ENCODE measurements at places on chromosomes 7 and 10.
A peak's percentile ranks its signal among the peaks of the same experiment; 100 is the strongest.

DNA sequence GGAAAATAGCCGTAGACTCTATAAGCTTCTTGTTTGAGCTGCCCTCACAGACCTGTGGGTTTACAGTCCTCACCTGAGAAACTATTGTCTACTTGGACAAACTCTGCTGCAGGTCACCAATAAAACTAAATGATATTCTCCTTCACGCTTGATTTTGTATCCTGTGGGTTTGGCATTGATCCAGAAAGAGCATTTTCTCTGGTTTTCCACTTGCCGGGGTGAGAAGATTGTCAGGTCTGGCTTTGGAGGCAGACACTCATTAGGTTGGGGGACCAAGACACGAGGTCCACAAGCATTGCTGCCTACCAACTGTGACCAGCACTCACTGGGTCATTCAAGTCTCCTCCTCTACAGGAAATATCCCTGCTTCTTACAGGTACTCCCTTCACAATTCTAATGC, 68.5 kb downstream of the CDC14C start:
- DNase-seq: no peak

DNA sequence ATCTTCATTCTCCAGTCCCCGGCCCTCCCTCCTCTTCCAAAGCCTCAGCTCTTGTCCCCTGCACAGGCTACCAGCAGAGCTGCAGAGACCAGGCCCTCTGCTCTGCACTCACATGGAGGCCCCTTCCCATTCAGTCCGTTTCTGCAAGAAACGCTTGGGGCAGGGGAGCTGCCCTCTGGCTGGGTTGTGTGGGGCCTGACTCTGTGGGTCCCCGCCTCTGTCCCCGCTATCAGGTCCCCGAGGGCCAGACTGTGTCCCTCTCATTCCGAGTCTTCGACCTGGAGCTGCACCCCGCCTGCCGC, 1.5 kb downstream of the PCOLCE start:
- no peak for DNase-seq

GRCh38 chr7:45001138-45001694, 1.2 kb downstream of the CCM2 start:
- DNase-seq: peak; percentile 45

GRCh38 chr10:63382066-63382465, 83.7 kb downstream of the JMJD1C start:
- no peak for DNase-seq

- DNase-seq: no peak
Measured at GRCh38 chr10:17265468-17265867, 37.4 kb downstream of the VIM start.

DNA sequence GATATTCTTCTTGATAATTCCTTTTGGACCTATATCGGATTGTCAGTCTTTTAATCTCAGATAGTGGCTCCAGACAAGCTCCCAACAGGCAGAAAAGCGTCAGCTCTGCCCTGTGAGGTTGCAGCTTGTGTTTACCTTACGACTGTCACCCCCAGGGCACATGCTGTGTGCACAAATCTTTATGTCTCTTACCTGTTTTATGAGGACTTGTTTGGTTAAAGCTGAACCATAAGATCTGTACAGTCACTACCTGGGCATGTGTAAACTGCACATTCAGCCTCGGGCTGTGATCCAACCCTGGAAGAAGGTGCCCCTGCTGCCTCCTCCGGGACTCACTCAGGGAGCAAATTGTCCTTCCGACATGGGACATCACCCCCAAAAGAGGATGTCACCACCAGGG, 119.8 kb downstream of the GALNT17 start:
- no peak for DNase-seq

GRCh38 chr10:13634207-13634606, 47.4 kb downstream of the PRPF18 start:
- DNase-seq: no peak

- DNase-seq: peak; percentile 73
Measured at GRCh38 chr10:123135415-123136141, at the start of gene HMX3. HMX3 (plus strand) TSS chr10:123135970; CDS start chr10:123136051, 81 bp downstream.

- DNase-seq: no peak
Measured at GRCh38 chr7:155509725-155510551, 36.4 kb downstream of the CNPY1 start.

- no peak for DNase-seq
Measured at GRCh38 chr10:48896756-48897440, 42.7 kb downstream of the LRRC18 start.

GRCh38 chr7:127833641-127834040, 181.6 kb downstream of the SND1 start:
- DNase-seq: no peak

- DNase-seq: peak; percentile 33
Measured at GRCh38 chr10:123009105-123009820, 457 bp downstream of the ACADSB start.

DNA sequence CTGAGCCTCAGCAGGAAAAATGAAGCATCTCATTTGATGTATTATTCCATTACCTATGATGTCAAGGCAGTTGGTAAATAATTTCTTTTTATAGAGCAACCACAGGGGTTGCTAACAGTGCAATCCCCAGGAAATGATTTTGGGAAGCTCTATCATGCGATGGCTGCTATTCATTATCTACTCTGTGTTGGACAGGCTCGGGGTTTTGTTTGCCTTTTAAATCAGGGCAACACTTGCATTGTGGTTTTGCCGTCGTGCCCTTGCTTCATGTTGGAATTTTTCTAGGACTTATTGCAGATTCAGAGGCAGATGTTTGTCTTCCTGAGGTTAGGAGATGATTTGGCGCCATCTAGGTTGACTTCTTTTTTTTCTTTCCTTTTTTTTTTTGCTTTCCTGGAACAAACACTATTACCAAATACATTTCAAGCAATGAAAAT, 128.4 kb downstream of the BICC1 start:
- DNase-seq: peak; percentile 66

- no peak for DNase-seq
Measured at GRCh38 chr10:79404690-79405131, 40.7 kb downstream of the ZCCHC24 start.

DNA sequence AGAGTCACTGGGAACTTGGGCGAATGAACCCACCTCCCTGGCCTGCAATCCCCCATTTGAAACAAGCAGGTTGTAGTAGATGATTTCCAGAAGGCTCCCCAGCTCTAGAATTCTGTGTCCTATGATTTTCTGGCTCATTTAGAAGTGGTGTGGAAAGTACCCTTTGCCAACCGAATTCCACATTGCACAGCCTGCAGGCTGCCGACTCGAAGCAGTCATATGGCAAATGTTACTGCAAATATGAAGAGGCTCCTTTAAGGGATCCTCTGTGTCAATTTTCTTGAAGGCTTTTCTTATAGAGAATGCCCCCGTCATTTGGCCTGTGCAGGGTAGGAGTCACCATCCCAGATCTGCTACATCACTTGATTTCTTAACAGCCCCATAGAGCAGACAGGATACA, 5.6 kb downstream of the PODXL start:
- no peak for DNase-seq

DNA sequence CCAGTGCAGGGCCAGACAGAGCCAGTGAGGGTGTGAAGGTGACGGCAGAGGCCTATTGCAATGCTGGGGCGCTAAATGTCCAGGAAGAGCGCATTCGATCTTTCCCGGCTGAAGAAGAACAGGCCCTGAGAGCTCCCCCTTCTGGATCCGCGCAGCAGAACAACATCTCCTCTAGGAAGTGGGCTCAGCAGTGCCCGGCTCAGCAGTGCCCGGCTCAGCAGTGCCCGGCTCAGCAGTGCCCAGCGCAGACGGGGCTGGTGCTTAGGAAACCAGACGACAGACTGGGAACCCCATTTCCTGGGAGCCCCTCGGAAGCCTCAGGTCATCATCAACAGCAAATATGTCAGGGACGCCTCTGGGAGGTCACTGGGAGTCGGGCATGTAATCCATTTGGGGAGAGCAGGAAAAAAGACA, 4.7 kb upstream of the NOS3 start:
- peak; percentile 70 for DNase-seq

DNA sequence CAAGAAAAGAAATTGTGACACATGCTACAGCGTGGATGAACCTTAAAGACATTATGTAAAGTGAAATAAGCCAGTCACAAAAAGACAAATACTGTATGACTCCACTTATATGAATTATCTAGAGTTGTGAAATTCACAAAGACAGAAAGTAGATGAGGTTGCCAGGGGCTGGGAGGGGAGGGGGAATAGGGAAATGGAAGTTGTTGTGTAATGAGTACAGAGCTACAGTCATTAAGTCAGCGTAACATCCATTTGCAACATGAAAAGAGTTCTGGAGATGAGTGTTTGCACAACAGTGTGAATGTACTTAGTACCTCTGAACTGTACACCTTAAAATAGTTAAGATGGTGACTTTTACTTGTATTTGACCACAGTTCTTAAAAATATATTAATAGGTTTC, 112.1 kb upstream of the CDK1 start:
- DNase-seq: no peak

DNA sequence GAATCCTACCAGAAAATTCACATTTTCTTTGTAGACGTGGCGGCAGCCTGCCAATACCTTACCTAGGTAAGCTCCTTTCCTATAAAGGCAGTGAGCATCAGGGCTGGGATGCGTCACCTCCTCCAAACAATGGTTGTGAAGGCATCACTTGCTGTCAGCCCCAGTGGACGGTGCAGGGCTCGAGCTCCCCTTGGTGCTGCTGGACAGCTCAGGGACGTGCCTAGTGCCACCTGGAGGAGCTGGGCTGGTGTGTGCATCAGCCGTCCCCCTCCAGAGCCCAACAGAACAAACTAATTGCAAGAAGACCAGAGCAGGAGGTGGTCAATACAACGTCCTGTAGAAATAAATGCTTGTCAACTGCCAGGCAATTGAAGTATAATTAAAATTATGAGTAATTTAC, 517.5 kb upstream of the FOXK1 start:
- DNase-seq: no peak

Measured in KBM-7 (cell line).